ENCODE measurements at places on chromosomes 5 and 9.

DNA sequence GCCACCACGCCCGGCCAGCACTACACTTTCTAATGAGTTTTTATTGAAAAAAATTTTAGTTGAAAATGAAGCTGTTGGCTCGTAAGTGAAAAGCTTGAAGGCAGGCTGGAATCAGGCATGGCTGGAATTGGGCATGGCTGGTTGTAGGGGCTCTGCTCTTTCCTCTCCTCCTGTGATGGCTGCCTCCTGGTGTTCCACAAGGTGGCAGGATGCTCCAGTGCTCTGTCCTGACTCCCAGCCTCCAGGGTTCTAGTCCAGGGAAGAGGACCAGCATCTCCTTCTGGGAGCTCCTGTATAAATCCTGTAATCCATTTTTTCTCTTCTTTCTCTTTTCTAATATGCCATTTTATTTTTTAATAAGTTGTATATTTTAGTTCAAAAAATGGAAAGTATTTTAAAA lies 57.2 kb upstream of the DHFR start:
- DNase-seq: peak; percentile 29

GRCh38 chr5:91885291-91886265 lies 502.5 kb upstream of the ARRDC3 start:
- DNase-seq: no peak

DNA sequence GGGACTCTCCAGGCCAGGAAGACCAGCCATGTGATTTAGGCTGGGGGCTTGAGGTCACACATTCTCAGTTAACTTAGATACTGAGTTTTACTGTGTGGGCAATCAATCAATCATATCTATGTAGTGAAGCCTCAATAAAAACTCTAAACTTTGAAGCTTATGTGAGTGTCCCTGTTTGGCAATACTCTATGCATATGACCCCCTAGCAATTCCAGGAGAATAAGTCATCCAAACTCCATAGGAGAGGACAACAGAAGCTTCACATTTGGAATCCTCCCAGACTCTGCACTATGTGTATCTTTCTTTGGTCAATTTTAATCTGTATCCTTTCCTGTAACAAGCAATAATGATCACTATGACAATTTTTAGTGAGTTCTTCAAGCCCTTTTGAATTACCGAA lies 216.8 kb upstream of the RGMB start:
- DNase-seq: peak; percentile 12

- no peak for DNase-seq
These were observed 9.3 kb downstream of the ST6GALNAC6 start for GRCh38 chr9:127890053-127890452.

DNA sequence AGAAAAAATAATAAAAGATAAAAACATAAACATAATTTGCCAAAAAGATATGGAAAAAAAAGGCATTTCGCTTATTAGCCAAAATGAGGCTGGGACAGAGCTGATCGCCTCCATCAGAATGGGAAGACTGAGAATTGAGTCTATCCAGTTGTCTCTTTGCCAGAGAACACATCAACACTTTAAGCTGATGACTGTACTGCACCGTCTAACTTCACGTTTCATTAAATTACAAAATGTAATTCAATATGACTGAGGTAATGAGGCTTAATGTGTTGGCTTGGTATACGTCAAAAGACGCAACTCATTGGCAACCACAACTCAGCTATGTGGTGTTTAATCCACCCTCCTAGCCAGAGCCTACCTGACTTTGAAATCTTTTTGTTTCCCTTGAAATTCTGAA lies 462.7 kb upstream of the CD180 start:
- DNase-seq: no peak

GRCh38 chr5:91562922-91563321 lies 179.8 kb upstream of the ARRDC3 start:
- no peak for DNase-seq

- DNase-seq: no peak
These were observed 1.9 kb upstream of the SLC6A18 start for GRCh38 chr5:1223278-1223670.

GRCh38 chr5:143076377-143076776 lies 306.2 kb downstream of the ARHGAP26 start:
- DNase-seq: no peak

GRCh38 chr5:43193181-43193893 lies 1.3 kb downstream of the NIM1K start:
- peak; percentile 86 for DNase-seq

- no peak for DNase-seq
These were observed 131.1 kb downstream of the ST8SIA4 start for GRCh38 chr5:100772006-100772405.

DNA sequence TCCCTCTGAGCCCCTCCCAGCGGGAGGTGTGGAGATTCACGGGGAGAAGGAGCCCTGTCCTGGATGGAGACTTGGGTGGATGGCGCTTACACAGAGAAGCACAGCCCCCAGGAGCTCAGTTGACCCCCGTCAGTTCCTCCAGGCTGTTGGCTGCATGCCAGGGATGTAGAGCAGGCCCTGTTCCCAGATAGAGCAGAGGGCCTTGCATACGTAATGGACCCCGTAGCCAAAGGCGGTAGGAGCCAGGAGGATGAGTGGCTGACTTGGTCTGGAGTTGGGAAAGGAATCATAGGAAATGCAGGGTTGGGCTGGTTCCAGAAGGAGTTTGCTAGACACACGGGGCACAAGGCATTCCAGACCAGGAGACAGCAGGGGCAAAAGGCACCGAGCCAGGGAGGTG lies 2.5 kb downstream of the PMPCA start:
- DNase-seq: no peak

GRCh38 chr5:41575110-41575779 lies 64.8 kb upstream of the PLCXD3 start:
- no peak for DNase-seq

DNA sequence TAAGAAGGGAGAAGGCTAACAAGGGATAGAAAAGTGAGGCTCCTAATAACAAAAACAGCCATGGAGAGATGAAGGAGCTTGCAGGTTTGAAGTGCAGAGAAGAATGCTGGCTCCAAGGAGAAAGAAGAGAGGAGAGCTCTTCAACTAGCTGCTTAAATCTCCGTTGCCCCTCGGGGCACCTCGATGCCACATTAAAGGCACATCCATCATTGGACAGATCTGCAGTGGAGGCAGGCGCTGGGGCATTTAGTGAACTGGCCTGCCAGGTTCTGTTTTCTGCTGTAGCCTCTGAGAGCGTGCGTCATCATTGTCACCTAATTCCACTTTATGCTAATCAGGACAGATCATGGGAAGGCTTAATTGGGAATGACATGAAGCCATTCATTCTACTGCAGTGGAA lies 1426.2 kb upstream of the WWC1 start:
- DNase-seq: no peak

DNA sequence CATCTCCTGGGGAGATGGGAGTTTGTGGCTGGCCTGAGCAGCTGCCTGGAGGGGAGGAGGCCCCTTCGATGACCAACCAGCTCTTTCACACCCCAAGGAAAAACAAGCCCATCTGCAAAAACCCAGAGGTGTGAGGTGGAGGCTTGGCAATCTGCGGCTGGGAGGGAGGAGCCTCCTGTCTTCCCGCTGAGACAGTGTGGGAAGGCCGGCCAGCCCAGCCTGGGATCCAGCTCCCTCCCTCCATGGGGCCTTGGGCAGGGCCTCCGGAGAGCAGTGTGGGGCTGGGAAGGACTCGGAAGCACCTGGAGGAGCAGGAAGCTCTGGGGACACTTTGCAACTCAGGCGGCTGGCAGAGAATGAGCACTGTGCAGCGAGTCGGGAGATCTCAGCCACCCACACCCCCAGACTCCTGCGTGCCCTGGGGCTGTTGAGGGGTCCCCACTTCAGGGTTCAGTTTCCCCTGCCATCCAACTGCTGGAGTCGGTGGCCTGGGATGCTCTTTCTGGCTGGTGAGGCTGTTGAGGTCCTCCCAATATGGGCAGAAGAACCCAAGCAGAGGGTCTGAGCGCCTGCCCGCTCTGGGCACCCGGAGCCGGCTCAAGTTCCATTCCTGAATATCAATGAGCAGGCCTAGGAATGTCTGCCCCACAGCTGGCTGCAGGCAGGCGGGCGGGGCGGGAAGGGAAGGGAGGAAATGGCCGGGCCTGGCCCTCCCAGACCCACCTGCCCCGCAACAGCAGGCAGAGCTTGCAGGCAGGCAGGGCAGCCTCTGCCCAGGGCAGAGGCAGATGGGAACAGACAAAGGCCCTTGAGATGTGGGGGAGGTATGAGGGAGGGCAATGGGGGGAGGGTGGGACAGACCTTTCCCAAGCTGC lies 101.1 kb downstream of the FGF18 start:
- DNase-seq: peak; percentile 54

GRCh38 chr5:153276151-153276550 lies 214.3 kb upstream of the GRIA1 start:
- DNase-seq: peak; percentile 4

DNA sequence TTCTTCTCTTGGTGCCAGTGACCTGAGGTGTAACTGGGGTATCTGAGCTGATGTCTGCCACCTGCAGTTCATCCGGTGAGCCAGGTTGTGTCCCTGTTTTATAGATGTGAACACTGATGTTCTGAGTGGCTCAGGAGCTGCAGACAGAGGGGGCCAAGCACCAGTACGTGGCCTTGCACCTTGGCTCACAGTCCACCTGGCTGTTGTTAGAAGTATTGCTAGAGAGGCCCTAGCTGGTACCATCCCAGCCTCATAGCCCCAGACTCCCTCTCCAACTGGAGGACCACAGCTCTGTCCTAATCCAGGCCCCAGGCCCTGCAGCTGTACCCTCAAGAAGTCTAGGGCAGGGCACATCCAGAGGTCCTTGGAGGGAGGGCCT lies 16.2 kb downstream of the PHF2 start:
- no peak for DNase-seq

DNA sequence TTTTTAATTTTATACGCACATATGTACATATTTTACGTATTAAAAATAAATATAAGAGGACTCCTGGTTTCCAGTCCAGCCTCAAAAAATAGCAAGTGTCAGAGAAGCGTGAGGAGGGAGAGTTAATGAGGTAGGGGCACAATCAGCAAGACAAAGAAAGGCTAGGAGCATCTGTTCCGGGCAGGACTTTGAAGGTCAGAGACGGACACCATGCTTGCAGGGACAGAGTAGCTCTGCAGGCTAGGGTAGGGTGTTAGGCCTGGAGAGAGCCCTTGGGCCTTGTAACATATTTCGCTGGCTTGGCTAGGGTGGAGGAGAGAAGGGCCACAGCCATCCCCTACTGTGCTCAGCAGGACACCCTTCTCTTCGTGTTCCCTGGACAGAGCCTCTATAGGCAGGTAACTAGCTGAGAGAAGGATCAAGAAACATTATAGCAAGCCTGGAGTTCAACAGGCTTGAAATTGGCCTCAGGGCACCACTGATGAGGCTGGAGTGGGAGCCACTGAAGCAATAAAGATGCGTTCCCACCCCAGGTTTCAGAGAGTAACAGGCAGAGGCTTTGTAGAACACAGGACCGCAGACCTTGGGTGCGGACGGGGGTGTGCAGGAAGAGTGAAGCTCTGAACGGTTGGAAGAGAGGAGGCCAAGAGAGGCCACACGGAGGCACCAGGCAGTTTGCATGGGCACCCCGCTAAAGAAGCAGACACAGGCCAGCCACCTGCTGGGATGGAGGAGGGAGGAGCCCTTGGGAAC lies 9.7 kb upstream of the IPPK start:
- no peak for DNase-seq

GRCh38 chr5:22911019-22911418 lies 57.9 kb upstream of the CDH12 start:
- DNase-seq: no peak

All from AG08396 (cell line).